Cortex of kidney (tissue), 1 donor: ENCODE measurements at places on chromosomes 2 and 18.

- no peak for DNase-seq
These were observed 523 bp downstream of the KCTD1 start for GRCh38 chr18:26547646-26548414.

DNA sequence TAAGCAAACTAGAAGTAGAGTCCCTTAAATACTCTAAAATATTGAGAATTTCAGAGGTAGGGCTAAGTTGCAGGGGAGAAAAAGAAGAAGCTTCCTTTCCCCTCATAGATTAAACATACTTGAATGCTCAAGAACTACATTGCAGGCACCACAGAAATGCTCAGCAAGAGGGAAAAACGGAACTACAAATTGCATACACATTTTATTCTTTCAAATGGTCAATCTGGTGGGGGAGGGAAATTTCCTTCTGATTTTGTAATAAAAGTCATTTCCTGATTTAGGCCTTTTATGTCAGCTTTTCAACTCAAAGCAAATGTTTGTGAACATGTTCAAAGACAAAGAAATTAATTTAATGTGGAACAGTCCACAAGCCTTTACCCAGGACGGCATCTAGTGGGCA, 33.0 kb downstream of the FARSB start:
- DNase-seq = no peak

DNA sequence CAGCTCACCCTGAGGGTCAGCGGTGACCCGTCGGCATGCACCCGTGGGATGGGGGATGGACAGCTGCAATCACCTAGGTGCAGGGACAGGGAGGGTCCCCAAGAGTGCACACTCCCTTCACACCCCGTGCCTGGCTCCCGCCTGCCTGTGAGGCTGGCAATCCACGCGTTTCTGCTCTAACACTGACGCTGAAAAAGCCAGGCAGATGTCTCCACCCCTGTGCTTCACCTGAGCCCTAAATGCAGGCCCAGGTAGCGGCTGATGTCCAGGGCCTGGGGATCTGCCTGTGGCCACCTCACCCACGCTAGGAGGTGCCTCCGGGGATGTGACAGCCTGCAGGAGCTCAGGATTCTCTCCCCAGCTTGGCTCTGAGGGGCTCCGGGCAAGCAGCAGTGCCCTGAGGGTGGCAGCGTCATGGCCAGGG, 212.0 kb upstream of the SALL3 start:
- DNase-seq = no peak

DNA sequence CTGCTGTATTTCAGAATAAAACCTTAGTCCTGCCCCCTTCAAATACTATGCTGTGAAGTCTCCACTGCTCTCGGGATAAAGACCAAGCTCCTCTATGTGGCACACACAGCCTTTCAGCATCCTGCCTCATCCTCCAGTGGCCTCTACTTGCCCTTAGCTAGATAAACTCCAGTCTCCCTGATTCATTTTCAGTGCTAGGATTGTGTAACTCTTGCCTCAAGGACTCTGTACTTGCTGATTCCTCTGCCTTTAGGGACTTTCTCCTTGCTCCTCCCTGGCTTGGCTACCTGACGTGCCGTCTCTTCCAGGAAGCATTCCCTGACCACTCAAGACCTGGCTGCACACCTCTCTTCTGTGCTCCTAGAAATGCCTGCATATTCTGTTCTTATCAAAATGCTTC, 416.7 kb downstream of the MTX2 start:
- no peak for DNase-seq

DNA sequence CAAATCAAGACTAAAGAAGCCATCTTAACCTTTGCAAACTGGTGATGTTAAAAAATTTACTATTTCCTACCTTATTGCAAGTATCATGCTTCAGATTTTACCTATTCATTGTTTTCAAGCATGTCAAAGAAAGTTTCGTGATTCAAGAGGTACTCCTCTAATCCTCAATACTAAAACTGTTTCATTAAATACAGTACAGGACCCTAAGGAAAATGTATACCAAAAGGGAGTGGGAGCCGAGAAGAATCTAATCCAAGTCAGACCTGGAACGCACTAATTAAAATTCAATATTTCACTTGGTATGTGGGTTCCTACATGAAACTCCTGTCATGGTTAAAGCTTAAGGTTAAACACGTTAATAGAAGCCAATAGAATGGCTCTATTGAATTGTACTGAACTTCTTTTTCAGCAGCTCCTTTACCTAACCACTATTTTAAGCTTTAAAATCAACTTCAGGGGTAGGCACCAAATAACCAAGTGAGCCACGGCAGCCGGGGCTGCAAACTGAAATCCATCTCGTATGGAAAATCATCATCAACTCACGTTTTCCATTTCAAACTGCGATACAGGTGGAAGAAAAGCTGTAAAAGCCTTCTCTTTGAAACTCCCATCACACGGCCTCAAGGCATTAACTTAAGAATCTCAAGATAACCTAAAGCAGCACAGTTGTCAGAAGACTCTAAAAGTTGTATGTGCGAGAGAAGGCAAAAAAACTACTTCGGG, 188.8 kb downstream of the ZEB2 start:
- no peak for DNase-seq

DNA sequence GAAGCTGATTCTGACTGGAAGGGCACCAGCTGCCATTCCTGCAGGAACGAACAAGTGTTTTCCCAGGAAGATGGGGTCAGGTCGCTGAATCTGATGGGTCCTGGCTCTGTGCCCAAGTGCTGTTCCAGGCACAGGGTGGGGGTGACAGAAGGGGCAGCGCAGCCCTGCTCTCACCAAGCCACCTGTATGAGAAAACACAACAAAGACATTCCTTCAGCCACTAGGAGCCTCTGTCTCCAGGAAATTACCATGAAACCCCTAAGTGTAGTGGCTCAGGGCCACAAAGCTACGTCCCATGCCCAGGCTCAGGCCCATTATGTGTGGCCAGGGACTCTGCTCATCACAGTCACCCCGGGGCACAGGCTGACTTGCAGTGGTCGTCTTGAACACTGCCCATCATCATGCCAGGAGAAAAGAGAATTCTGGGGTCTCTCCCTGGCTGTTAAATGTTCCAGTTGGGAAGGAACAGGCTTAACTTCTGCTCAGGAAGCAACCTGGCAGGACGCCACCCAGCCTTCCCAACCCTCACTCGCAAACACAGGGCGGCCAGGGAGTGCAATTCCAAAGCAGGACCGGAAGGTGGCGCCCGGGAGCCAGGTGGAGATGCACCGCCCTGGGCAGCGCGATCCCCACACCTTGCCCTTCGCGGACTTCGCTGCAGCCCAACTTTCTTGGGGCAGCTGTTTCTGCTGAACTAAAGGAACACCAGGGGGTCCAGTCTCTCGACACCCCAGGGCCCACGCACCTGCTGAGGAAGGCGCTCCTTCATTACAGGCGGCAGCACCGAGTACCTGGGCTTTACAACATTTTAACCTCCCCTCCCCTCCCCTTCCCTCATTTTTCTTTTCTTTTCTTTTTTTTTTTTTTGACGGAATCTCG, 11.0 kb upstream of the SFTPB start:
- DNase-seq = no peak

- DNase-seq = no peak
These were observed 35.7 kb downstream of the C18orf63 start for GRCh38 chr18:74351354-74351753.

- DNase-seq = no peak
These were observed 66.4 kb downstream of the BABAM2 start for GRCh38 chr2:27956888-27957287.

DNA sequence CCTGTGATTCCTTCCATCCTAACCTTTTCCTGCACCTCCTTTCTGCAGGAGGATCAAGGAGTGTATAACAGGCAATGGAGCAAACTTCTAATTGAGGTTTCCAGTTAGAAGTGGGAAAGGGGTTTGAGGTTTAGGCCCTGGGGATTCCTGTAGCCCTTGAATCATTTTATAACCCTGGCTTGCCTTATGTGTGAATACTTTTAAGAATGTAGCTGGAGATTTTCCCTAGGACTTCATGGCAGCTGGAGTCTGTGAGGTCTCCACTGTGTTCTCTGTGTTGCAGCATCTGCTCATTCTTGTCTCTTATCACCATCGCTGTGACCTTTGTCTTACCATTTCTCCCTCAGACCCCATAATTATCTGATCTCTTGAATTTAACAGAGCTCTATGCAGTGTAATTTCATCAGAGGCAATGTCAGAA, 370.2 kb upstream of the SLC14A2 start:
- DNase-seq = no peak

DNA sequence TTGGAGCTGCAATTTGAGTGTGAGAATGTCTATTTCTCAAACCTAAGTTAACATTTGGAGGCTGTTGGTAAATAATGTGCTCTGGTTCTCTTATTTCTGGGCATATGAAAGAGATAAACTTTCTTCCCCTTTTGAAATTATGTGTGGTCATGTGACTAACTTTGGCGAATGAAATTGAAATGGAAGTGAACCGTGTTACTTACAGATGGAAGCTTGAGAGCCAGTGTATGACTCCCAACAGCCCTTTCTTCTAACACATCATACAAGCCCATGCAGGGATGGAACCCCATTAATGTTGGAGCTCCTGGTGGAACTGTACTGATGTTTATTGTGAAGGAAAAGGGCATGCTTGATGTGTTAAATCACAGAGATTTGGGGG, 725.8 kb downstream of the TSN start:
- DNase-seq = no peak

DNA sequence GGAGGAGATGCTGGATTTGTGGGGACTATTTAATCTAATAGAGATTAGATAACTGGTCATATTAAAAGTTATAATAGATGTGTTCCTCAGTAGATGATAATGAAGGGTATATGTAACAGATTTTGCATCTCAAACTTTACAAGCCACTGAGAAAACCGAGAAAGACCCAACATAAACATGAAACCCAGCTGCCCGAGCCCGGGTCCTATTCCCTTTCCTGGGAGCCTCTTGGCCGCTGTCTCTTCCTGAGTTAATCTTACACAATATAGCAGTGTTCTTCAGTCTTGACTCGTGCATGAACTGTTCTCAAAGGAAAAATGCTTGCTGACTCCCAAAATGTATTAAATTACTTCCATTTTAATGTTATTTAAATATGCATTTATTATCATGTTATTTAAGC, 94.5 kb downstream of the COPS8 start:
- DNase-seq = no peak

GRCh38 chr2:47360927-47361326, 42.0 kb upstream of the MSH2 start:
- no peak for DNase-seq

DNA sequence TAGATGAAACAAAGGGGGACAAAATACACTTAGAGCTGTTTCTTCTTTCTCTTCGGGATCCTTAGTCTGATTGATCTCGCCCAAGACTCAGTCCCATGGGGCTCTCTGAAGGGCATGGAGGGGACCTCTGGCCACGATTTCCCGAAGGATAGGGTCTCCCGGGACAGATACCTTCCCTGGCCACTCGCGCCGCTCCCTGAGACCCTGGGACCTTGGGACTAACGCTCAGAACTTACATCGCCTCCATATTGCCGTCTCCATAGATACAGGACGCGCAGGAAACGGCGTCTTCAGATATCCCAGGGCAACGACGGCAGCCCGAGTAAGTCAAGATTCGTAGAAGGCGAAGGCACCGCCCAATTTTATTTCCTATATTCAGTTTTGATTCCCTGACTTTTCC, at the start of gene CFAP65:
CFAP65 (minus strand) TSS at position 265 of the 400 bp plus-strand sequence. CDS start 2,468 bp downstream, outside the sequence.
- DNase-seq = no peak

GRCh38 chr2:196399096-196399495, 227.7 kb upstream of the STK17B start:
- no peak for DNase-seq

DNA sequence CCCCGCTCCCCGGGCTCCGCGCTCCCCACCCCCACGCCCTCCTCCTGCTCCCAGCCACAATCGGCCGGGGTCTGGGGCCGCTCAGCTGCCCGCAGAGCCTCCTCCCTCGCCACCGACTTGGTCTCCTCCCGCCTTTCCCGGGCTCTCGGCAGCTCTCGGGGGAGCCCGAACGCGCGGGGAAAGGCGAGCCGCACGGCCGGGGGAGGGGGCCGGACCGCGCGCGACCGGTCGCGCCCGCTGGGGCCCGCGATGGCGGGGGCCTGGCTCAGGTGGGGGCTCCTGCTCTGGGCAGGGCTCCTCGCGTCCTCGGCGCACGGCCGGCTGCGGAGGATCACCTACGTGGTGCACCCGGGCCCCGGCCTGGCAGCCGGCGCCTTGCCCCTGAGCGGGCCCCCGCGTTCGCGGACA, 327 bp downstream of the LTBP1 start:
- no peak for DNase-seq

DNA sequence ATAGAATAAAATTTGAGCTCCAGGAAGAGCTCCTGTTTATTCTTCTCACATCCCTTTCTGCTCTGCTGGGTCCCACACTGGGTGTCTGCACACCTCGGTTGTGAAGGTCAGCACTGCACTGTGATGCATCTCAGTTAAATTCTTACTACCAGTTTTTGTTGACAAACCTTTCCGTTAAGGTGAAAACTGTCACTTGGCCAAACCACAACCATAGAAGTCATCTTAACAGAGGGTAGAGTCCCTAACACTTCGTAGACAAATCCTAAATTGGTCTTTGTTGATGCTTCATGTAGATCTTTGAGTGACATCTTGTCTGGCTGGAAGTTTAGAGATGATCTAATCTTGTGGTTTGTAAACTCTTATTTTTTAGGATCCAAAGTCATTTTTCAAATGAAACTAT, 167.4 kb upstream of the MAP3K20 start:
- DNase-seq = no peak

DNA sequence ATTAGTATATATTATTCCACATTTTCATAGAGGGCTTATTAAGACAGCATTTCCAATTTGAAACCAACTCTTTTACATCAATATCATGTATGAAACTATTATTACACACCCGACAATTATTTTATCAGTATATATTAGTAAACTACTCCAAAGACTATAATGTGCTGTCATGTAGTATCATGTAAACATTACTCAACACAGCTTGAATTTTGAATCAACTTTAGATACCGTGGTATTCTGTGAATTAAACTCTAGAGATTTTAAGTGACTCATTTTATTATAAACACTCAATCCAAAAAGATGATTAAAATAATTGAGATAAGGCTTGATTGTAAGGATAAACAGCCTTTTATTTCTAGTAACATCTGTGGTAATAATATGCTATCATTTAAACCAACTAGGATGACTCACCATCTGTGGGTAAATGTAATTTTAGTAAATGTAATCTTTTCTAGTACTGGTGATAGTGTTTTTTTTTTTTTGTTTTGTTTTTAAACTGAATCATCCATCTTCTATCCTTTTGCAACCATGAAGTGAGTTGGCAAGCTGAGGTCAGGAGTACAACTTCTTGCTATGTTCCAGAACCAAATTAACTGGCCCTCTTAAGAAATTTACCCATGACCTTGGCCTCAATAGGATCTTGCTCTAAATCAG, 144.3 kb upstream of the SMAD7 start:
- no peak for DNase-seq

GRCh38 chr18:11689669-11690565, 853 bp downstream of the GNAL start:
- no peak for DNase-seq

DNA sequence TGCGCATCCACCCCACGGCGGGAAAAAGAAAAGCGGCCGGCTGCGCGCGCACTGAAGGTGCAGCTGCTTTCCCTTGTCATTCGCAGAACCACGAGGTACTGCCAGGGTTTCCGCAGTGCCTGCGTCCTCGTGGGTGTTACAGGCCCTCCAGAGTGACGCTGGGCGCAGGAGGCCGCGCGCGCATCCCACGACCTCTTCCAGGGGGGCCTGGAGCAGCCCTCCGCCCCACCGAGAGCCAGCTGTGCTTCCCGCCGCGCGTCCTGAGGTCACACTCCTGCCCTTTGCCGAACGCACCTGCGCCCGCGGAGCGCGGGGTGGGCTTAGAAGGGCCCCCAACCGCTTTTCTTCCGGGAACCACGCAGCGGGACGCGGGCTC, 378 bp upstream of the IAH1 start:
- DNase-seq = no peak

- DNase-seq = no peak
These were observed 14.1 kb downstream of the SLC66A3 start for GRCh38 chr2:11169333-11169732.
